ENCODE measurements at places on chromosomes 5 and 9.

- no peak for DNase-seq
These were observed 374.1 kb downstream of the PLK2 start for GRCh38 chr5:58085800-58086199.

DNA sequence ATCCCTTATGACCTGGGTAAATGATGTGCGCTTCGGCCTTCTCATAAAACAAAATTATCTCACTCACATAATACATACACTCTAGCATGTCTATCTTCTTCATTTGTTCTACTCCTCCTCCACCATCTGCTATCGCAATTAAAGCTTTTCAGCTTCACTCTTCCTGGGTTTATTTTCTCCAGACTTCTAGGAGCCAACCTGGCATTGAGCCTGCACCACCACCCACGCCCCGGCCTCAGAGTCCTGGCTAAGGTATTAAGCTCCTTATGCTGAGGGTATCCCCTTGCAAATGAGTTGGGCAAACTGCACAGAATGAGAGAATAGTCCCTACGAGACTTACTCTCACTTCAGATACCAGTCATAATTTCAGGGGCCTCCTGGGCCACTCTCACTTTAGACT, 236.1 kb upstream of the CDH12 start:
- no peak for DNase-seq

DNA sequence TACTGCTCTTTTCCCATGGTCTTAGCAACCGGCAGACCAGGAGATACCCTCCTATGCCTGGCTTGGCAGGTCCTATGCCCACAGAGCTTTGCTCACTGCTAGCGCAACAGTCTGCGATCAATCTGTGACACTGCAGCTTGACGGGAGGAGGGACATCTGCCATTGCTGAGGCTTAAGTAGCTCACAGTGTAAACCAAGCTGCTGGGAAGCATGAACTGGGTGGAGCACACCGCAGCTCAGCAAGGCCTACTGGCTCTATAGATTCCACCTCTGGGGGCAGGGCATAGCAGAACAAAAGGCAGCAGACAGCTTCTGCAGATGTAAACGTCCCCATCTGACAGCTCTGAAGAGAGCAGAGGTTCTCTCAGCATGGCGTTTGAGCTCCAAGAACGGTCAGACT, 40.4 kb downstream of the MCTP1 start:
- DNase-seq: no peak

GRCh38 chr5:8930021-8930420, 615.9 kb downstream of the SEMA5A start:
- no peak for DNase-seq

DNA sequence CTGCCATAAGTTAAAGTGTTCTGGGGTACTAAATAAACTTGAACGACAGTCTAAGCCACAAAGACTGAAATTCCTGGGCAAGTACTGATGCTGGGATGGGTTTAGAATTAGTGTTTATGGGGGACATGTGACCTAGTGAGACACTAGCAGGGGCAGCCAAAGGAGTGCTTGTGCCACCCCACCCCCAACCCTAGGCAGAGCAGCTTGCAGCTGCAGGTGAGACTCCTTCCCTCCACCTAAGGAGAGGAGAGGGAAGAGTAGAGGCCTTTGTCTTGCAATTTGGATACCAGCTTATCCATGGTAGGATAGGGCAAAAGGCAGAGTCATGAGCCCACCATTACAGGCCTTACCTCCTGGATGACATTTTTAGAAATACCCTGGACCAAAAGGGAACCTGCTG, 28.7 kb upstream of the PDE4D start:
- DNase-seq: no peak

GRCh38 chr9:16871336-16872151, 1.1 kb upstream of the BNC2 start:
- no peak for DNase-seq

- no peak for DNase-seq
These were observed 1.4 kb downstream of the SNX18 start for GRCh38 chr5:54518818-54519508.
